ENCODE measurements at places on chromosomes 12 and 14.

GRCh38 chr14:65107200-65107599, 4.9 kb upstream of the MAX start:
- DNase-seq = no peak

GRCh38 chr14:94021416-94022157, 4.6 kb upstream of the OTUB2 start:
- DNase-seq = peak; percentile 77

DNA sequence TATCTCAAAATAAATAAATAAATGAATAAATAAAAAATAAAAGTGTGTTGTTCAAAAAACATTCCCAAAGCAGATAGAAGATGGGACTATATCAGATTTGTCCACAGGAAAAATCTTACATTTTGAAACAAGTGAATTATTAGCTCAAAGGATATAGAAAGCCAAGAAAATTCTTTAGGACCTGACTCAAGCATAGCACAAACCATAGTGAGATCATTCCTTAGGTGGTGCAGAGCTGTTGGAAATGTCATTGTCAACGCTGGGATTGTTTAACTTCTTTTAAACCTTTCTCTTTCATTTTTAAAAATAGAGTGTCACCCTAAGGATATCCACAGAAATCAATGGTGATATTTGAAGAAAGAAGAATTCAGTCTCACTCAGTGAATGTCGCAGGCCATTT, 43.5 kb downstream of the DRAM1 start:
- DNase-seq = no peak

DNA sequence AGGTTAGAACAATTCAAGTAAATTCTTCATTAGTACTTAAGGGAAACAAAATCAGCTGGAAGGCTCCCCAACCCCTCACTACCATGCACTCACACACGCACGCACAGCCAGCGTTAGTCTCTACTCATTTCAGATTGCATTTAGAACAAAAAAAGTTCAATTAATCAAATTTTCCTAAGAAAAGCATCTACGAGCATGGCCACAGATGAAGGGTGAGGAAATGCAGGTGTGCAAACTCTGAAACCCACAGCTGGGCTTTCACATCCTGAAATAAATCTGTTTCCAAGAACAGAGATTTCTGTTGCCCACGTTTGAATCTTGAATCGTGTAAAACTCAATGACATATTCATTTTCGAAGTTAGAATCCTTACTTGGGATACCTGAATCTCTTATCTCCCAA, 62.6 kb downstream of the SEL1L start:
- no peak for DNase-seq

- DNase-seq = no peak
Measured at GRCh38 chr14:101449114-101449513, 112.2 kb upstream of the DIO3 start.

- DNase-seq = no peak
Measured at GRCh38 chr12:19530637-19531023, 91.3 kb downstream of the AEBP2 start.

DNA sequence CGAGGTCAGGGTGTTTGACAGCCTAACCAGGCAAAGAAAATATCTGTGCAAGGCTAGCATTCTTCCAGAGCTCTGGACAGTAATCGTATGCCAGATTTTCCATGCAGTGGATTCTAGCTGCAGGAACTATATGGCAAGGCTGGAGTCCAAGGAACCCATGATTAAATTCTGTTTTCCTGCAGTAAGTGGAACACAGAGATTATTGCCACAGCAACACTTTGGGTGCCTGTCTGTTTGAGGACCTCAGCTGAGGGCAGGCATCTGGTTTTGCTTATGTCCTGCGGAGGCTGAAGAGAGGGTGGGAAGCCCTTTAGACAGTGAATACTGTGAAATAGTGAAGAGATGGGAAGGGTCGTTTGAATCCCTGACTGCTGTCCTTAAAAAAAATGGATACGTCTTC, 104.4 kb downstream of the DAD1 start:
- DNase-seq = no peak

- DNase-seq = no peak
Measured at GRCh38 chr14:39617537-39617936, 185.3 kb upstream of the FBXO33 start.

DNA sequence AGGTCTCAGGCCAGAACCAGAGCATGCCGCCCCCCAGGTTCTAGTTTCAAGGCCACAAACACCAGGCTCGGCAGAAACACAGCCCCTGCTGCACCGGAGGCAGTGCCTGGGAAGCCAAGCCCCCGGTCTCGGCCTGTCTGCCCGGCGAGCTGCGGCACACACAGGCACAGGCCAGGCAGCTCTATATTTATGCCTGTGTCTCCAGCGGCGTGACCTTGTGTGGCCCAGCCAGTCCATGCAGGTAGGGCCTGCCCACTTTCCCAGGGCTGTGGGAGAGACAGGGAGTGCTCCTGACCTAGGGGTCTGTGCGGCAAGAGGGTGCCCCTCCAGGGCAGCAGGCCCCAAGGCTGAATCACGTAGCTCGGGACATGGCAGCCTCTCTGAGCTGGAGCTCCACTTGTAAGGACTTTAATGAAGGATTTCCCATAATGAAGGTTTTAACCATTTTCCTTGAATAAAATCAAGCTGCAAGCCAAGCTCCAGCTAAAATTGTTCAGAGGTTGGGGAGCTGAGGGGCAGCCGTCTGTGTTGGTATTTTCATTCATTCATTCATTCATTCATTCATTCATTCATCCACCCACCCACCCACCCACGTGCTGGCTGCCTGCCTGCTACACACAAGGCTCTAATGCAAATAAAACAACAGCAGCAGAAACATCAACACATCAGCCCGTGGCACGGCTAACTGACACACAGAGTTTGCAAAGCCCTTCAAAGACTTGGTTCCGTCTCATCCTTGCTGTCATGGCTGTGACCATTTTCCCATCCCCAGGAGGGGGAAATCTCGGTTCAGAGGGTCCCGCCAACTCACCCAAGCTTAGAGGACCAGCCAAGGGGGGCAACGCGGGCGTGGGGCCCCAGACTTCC, 92.0 kb downstream of the RFLNA start:
- no peak for DNase-seq

- no peak for DNase-seq
Measured at GRCh38 chr12:24014240-24014639, 64.8 kb upstream of the SOX5 start.

GRCh38 chr12:85489194-85489593, 209.2 kb downstream of the ALX1 start:
- DNase-seq = no peak

DNA sequence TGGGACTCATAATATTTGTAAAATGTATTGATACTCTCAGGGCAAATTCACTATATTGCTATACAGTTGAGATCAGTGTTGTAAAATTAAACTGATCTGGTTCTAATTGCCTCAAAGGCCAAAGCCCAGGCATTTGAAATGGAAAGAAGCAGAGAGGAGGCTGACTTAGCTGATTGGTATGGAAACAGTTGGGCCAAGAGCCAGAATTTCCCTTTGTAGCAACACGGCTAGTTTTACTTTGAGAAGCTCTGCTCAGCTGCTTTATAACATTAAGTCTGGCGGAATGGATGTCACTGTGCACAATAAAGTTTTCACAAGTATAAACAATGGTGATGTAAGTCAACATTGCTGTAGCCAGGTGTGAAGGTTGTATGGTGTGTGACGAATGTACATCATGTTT, 186.4 kb downstream of the MSRB3 start:
- no peak for DNase-seq

- DNase-seq = no peak
Measured at GRCh38 chr12:53699678-53700025, 23.8 kb upstream of the ATP5MC2 start.

DNA sequence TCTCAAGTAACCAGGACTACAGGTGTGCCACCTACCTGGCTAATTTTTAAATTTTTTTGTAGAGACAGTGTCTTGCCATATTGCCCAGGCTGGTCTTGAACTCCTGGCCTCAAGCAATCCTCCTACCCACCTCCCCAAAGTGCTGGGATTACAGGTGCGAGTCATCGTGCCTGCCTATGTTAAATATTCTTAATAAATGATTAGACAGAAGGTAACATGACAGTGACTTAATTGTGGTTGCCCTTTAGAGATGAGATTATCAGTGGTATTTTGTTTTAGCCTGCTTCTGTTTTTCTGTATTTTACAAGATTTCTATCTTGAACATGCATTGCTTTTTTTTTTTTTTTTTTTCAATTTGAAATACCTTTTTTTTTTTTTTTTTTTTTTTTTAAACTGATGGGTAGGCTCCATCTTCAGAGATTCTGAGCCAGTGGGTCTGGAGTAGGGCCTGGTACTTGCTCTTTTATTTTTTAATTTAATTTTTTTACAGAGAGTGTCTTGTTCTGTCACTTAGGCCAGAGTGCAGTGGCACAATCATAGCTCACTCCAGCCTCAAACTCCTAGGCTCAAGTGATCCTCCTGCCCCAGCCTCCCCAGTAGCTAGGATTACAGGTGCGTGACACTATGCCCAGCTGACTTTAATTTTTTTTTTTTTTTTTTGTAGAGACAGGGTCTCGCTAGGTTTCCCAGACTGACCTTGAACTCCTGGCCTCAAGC, 88.4 kb downstream of the BORCS5 start:
- DNase-seq = no peak

GRCh38 chr14:20388159-20388558, 25.1 kb downstream of the TEP1 start:
- DNase-seq = no peak

DNA sequence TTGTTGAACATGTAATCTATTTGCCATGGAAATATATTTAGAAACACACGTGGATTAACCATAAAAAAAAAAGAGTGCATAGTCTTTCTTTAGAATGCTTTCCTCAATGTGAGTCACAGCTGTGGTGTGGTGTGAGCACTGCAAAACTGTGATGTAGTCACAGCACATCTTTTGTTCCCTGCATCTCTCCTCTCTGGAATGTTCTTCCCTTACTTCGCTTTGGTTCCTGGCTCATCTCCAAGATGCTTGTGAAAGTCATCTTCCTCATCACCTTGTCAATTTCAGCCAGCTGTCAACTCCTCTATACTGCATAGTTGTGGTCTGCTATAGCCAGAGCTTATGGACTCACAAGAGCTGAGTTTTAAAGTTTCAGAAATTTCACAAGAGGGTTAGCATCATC, 60.2 kb downstream of the STAB2 start:
- no peak for DNase-seq

DNA sequence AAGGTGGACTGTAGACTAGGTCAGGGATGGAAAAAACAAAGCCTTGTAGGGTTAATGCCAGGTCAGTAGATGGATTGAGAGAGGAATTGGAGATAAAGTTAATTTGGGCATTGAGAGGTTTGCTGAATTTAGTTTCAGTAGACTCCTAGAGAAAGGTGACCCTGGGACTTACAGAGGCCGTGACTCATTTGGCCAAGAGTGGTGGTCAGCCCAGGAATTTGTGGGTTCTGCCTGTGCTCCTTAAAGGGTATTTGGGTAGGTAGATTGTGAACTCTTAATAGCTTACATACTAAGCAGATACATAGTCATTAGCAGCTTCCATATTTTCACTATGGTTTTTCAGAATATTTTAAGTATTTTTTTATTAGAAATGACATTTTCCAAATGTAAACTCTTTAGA, 21.8 kb downstream of the PLEKHA5 start:
- DNase-seq = no peak

All from inflammatory macrophage treated with lipopolysaccharide for 4 hours (primary cell).